ENCODE measurements at places on chromosomes 12 and 14.

DNA sequence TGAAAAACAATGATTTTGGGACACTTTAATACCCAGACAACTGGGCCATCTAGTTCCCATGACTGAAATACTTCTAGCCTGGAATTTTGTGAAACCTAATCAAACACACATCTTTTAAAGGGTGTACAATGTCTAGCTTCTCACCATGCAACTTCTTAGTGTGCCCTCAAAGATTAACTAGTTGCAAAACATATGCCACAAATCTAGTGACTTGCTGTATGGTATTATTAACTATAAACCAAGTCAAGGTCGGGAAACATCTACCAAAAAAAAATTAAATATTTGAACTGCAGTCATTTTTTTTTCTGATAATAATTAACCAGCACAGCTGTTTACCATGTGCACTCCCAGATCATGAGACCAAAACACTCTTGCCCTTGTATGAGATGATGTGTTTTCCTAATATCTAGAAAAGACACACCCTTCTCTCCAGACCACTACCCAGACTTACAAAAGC lies 171.8 kb upstream of the FOXN3 start:
- DNase-seq: no peak

DNA sequence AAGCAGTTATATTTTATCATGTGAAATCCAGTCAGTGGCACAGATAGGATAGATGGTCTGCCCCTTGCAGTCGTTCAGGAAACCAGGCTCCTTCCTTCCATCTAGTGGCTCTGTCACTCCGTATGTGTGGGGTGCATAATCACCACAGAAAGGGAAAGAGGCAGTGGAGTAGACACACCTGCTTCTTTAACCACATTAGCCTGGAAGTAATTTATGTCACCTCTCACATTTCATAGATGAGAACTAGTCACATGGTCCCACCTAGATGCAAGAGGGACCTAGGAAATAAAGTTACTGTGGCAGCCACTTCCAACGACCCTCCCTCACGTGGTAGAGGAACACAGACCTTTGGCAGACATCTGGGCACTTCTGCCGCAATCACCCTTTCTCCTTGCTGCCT lies 14.2 kb upstream of the RNU6-8 start:
- peak; percentile 68 for DNase-seq

- no peak for DNase-seq
Measured at GRCh38 chr14:104268725-104269436, 130.5 kb downstream of the KIF26A start.

DNA sequence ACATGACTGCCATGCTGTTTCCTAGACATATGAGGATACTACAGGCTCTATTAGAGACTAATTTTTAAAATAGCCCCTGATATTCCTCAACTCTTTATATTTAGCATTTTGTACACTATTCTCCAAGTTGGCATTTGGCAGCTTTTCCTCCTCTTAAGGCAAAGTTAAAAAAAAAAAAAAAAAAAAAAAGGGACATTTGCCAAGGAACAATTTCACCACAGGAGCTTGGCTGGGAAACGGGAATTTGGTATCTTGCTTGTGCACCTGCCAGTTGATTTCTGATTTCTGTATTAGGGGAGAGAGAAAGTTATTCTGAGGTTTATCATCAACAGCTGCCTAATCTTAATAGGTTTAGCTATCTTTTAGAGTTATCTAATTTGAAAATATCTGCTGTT lies 87.2 kb downstream of the CAND1 start:
- DNase-seq: no peak

DNA sequence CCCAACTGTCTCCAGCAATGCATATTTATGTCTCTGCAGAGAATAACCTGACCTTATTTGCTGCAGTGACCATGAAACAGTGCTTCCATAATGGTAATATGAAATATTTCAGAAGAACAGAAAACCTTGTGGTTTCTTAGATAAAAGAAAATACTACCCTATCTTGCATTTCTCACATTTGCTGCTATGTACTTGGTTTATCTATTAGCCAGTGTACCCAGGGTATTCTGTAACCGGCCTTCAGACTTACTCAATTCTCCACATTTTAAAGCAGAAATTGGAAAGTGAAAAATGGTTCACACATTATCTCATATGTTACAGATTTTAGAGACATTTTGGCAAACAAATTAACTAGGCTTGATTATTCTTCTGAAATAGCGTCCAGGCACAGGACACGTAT lies 57.9 kb upstream of the CCDC91 start:
- DNase-seq: no peak

DNA sequence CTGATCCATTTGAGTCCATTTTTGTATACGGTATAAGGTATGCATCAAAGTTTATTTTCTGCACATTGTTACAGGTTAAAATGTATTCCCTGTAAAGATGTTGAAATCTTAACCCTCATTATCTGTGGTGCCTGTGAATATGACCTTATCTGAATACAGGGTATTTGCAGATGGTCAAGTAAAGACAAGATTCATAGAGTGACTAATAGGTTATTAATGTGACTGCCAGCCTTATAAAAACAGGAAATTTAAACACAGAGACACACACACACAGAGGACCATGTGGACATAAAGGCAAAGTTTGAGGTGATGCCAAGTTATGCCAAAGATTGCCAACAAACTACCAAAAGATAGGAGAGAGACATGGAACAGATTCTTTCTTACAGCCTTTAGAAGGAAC lies 347.2 kb upstream of the DCN start:
- DNase-seq: no peak

DNA sequence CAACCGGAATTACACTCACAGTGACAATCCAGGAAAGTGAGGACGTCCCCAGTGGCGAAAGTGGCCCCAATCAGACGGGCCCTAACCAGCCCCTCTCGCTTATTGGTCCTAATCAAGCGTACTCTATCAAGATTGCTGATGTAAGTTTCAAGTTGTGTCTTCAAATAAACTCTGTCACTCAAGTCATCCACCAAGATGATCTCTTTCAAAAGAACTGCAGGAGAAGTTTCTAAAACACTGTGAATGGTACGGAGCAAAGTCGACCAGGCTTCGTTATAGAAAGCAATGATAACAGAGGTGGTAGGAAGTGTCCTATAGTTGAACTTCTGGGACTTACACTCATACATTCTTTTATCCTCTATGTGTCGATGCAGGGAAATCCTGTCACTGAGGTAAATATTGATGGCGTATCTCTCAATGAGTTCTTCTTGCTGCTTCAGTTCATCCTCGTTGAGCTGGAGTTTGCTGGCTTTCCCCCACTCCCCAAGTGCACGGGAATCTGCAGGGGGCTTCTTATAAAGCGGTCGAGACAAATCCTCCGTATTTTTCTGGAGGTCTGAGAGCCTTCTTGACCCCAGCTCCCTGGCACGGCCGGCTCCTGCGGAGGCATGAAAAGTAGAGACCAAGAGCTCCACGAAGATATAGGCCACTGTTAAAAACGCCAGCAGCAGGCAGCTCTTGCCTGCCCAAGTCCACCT lies 604 bp downstream of the GALNT4 start:
- DNase-seq: no peak

- DNase-seq: no peak
Measured at GRCh38 chr14:56180754-56181542, 62.7 kb downstream of the PELI2 start.

DNA sequence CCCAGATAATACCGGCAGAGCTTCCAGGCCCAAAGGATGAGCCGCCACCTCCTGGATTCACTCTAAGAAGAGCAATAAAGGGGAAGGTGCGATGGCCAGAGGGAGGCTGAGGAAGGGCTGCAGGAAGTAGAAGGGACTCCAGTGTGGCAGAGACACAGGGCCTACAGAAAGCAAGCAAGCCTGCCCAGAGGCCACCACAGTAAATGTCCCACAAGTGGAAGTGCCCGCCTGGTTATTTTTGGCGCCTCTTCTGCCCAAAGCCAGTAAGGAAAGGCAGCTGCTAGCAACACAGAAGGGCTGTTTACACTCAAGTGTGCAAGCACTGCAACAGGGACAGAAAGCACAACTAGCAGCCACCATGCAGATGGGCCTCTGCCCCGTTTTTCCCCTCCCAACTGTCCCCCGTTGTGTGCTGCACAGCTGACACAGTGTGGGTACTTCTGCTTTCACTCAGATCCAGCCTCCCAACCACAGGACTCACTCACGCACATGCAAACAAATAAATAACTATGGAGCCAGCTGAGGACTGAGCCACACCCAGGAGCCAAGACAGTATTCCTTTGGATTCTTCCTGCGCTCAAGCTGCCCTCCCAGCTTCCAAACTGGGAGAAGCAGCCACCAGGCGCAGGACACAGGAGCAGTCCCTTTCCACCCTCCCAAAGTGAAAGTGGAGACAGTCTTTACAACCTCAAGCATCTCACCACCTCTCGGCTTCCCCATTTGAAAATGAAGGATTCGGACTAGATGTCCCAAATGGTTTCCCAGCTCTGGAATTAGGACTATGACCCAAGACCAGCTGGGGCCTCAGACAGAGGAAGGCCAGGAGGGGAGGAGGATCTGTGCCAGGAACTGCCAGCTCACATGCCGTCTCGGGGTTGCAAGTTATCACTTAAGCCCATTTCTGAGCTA lies 40.0 kb upstream of the PNMA1 start:
- peak; percentile 66 for DNase-seq

DNA sequence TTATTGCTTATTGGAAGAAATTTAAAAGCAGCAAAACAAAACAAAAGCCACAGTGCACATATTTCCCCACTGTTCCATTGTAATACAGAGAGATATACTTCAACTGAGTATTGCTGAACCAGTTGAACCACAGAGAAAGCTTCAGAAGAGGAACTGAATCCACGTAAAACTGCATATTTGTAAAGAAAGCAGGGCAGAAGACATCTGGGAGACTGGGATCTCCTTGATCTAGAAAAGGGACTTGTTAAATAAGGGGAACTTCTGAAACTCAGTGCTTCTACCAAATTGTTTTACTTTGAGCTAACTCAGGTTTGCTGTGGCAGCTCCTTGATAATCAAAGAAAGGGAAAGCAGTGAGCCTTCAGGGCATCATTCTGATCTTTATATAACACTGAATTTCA lies 411.1 kb upstream of the MDGA2 start:
- no peak for DNase-seq

GRCh38 chr12:75481013-75481705 lies 604 bp downstream of the GLIPR1 start:
- no peak for DNase-seq

- peak; percentile 38 for DNase-seq
Measured at GRCh38 chr12:115922952-115923564, 354.4 kb downstream of the MED13L start.

- no peak for DNase-seq
Measured at GRCh38 chr12:10113075-10113474, 14.3 kb upstream of the CLEC1A start.

DNA sequence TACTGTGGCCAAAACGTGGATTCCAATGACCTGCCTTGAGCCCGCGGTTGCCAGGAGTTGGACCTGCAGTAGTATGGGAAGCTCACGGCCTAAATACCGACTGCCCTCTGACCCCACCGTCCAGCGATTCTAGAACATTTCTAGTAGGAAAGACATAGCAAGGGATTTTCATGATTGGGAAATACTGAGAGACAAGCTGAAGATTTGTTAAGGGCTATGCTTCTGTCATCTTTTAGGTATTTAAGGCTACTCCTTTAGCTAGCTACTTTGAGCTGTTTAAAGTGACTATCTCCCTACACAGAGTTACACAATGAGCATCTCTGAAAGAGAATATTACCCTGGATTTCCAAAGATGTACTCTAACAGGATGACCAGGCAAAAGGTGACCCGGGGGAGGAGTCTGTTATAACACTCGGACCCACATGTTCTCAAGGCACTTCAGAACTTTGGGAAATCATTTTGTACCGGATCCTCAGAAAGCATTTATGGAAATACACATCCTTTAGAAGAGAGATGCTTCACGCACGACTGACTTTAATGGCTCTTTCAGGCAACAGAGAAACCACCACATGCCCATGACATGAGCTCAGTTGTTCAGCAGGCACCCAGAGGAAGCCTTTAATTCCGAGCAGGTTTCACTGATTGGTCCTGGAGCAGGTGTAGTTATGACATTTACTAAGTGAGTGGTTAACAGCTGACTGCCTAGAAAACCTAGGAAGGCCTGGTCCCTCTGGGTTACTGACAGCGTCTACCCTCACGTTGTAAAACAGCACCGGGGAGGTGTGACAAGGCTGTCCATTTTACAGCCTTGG lies 4.2 kb downstream of the BAG5 start:
- DNase-seq: no peak

GRCh38 chr12:57214398-57214781 lies 2.2 kb upstream of the NXPH4 start:
- peak; percentile 58 for DNase-seq

- peak; percentile 60 for DNase-seq
Measured at GRCh38 chr14:65940056-65940735, 527.7 kb downstream of the FUT8 start.

DNA sequence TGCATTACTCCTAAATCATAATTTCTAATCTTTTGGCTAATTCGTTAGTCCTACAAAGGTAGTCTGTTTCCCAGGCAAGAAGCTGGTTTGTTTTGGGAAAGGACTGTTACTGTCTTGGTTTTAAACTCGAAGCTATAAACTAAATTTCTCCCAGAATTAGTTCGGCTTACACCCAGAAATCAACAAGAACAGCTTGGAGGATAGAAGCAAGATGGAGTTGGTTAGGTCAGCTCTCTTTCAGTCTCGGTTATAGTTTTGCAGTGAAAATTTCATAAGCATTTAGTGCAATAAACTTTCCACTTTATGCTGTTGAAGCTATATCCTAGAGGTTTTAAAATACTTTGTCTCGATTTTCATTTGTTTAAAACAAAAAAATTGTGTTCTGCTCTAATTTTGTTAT lies 100.3 kb downstream of the SLCO1A2 start:
- DNase-seq: no peak

DNA sequence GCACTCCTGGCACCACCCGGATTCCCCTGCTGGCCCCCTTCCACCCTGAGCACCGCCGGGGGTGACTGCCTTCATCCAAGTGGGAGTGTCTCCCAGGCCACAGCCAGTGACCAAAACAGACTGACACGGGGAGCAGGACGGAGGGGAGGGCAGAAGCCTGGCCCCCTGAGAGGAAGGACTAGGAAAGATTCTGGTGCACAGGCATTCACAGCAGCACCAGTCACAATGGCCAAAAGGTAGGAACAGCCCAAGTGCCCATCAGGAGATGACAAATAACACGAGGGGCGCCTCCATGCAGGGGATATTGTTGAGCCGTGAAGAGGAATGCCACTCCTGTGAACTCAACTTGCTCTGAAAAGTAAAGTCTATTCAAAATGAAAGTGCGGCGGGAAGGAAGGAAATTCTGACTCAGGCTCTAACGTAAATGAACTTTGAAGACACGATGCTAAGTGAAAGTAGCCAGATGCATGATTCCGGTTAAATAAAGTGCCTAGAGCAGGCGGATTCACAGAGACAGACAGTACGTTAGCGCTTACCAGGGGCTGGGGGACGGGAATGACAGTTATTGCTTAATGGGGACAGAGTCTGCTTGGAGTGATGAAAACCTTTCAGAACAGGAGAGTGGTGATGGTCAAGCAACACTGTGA lies 146.1 kb upstream of the NCOR2 start:
- DNase-seq: peak; percentile 30

GRCh38 chr12:51128919-51129318 lies 44.0 kb downstream of the TFCP2 start:
- no peak for DNase-seq
